ENCODE measurements at places on chromosomes 6 and 20.

DNA sequence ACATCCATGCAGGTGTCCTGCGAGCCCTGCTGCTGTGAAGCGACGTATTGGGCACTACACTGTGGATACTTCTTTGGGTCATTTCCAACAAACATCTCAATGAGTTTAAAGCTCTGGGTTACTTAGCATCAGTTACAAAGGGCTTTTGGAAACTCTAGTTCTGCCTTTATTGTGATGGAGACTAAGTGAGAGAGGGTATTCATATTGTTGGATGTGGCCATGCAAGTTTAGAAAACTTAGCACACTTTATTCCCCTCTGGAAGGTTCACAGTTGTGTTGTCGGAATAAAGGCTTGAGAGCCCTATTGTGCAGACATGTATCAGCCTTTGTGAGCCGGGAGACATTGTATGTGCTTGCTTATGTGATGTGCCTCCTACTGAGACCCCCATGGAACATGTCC, 22.1 kb downstream of the DUSP22 start:
- no peak for DNase-seq

DNA sequence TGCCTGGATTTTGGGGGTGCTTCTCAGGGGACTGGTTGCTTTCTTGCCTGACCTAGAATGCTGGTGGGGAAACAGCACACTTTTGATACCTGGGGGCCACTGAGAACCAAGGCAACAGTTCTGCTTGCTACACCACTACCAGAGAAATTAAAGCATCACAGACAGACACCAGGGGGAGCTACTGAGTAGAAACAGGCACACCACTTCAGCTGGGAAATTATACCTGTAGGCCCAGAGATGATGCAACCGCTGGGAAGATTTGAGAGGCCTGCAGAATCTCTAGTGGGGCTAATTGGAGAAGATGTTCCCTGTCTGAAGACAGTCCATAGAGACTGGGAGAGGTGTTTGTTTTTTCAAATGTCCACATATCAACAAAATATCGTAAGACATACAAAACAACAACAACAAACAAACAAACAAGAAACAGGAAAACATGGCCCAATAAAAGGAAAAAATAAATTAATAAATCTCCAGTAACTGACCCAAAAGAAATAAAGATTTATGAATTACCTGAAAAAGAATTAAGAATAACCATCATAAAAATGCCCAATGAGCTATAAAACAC, 129.4 kb upstream of the RIN2 start:
- DNase-seq: peak; percentile 8

GRCh38 chr6:26363882-26364701, 906 bp upstream of the BTN3A2 start:
- no peak for DNase-seq

DNA sequence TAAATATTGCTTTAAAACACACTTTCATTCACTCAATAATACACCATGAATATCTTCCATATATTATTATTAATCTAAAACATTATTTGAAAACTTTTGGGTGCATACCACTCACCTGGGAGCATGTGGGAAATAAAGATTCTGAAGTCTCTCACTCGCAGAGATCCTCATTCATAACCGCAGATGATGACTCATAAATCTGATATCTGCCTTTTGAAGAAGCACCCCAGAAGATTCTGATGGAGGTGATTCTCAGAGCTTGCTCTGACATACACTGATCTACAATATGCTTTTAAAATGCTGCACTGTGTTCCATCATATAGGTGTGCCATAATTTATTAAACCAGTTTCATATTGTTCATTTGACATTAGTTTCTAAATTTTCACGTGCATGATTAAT, 135.0 kb upstream of the SGK1 start:
- DNase-seq: no peak

GRCh38 chr20:46905364-46906125, 10.9 kb downstream of the EYA2 start:
- no peak for DNase-seq

- DNase-seq: no peak
These were observed 92.9 kb downstream of the PLEKHG1 start for GRCh38 chr6:150692604-150693003.

GRCh38 chr6:44012078-44012493, 115.2 kb downstream of the MRPL14 start:
- DNase-seq: no peak

- DNase-seq: no peak
These were observed 5.9 kb upstream of the PTPN1 start for GRCh38 chr20:50504231-50504823.

GRCh38 chr6:106181664-106182418, 95.7 kb downstream of the PRDM1 start:
- no peak for DNase-seq

DNA sequence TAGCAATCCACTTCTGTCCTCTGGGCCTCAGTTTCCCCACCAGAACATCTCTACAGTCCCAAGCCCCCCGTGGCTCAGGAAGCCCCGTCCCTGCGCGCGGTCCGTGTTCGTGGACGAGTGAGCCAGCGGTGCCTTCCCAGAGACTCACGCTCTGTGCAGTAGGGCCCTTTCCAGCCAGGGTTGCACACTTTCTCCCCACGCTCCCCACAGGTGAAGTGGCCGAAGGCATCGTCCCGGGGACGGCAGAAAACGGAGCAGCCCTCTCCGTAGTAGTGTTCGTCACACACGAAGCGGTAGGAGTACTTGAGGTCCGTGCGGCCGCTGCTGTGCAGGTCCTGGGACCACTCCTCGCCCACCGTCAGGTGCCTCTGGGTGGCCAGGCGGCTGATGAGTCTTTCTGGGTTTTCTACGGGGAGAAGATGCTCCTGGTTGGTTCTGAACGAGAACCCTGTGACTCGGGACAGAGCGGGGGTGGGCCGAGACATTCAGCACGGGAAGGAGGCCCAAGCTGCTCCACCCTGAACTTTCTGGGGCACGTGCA, 2.7 kb downstream of the DLL1 start:
- DNase-seq: no peak

DNA sequence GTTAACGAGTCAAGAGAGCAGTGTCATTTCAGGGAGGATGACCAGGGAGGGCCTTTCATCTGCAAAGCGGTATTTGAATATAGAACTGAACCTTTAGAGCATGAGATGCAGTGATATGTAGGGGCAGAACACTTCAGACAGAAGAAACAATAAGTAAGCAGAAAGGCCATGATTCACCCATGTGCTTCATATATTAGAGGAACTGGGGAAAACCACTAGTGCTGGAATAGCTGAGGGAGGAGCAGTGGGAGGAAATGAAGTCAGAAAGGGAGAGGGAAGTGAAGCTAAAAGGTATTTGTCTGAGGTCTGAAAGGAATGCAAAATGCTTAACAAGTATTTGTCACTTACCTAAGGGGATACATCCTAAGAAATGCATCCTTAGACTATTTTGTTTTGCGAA, 391.2 kb downstream of the ADGRB3 start:
- DNase-seq: no peak

DNA sequence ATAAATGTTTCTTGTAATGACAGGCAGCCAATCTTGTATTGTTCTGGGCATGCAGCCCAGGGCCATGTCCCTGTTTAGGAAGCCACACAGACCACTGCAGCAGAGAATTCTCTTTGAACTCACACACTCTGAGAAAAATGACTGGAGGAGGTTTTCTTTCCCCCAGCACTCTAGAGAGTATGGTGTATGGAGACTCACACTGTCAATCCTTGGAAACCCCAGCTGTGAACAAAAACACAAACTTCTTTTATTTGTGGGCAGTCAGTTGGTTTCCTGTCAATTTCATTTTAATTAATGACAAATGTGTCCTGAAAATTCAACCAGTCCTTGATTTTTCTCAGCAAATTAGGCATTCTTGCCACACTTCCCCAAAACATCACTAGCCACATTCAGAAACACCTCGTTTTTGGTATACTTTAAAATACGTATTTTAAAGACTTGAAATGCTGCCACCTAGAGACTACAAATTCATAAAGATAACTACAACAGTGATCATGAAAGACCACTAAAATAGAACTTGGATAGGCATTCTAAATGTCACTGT, 52.9 kb upstream of the UFL1 start:
- DNase-seq: no peak

GRCh38 chr6:13474787-13475186, 12.6 kb downstream of the GFOD1 start:
- DNase-seq: no peak

DNA sequence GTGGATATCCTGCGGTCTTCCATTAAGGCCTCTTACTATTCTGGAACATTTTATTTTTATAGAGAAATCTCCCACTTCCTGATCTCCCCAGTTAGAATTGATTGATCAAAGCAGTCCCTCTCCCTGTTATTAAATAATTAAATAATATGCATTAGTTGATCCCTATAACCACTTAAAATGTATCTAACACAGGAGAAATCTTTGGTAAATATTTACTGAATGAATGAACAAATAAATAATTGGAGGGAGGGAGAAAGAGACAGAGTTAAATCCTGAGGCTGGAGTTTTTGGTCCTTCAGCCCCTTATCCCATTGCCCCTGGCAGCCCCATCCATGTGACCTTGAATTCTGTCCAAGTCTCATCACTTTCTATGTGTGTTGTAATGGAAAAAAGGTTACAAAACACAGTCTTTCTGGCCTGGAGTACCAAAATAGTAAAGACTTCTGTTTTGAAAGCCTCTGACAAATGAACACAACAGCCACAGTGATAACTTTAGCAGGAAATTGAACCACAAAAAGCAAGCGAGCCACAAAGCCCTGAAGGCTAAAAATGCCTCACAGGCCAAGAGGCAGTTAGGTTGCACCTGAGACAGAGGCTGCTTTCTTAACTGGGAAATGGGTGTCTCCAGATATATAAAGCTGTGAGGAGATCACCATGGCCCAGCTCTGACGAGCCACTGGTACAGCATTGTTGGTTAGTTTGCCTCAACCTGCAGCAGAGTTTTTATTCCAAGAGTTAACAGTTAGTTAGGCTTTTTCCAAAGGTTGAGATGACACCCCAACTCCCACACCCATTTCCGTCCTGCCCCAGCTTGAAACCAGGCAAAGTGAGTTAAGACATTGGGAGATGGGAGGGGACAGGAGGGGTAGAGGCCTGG, 11.3 kb downstream of the NT5E start:
- DNase-seq: peak; percentile 10

DNA sequence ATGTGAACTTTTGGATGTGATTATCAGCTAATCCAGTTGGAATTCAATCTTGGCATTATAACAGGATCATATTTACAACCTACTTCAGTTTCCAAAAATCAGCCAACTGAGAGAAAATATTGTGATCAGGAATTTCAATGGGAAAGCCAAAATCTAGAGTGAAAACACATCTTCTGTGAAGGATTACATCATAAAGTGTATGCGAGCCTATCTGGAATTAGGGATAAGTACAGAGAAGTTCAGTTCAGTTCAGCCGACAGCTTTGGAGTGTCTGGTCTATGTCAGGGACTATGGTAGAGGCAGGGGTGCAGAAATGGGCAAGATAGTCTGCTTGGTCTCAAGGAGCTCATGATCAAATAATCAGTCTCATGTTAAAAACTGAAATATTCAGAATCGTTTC, 12.3 kb upstream of the PRIM2 start:
- DNase-seq: no peak

DNA sequence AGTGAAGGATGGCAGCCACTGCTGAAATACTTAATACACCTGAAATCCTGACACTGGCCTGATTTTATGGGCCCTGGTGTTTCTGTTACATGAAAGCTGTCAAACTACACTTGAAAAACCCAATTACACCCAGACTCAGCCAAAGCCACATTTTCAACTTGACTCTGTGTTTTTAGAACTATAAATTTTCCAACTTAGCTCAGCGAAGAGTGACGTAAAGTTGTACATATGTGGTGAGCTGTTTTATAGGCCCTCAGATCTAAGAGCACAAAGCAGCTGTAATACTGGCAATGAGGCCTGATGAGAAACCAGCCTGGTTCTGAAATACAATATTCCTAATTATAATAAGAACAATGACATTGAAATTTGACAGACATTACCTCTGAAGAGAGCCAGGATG, 18.6 kb downstream of the SCML4 start:
- DNase-seq: no peak

DNA sequence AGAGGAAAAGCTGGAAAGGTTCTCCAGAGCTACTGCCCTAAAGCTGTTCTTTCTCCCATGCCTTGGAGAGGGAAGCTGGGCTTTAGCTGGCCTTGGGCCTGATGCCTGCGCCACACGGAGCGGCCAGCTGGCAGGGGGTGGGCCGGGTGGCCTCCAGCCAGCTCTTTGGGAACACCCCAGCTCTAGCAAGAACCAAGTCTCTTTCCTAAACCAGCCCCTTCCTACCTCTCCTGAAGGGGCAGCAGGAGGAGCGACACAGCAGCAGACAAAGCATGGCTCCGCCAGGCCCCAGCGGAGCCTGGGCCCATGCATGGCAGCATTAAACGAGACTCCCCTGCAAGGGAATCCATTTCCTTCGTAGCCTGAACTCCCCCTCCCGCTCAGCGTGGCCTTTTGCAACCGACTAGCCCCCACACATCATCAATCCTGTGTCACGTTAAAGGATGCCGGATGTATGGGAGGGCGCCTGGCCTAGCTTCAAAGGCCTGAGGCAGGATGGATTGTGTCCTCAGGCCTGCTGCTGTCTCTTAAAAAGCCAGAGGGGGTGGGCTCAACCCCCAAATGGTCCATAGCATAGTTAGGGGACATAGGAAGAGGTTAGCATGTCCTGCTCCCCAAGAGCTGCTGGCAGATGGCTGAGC, 14.0 kb downstream of the MRPS18A start:
- no peak for DNase-seq

GRCh38 chr6:87848616-87849015, 146.6 kb upstream of the AKIRIN2 start:
- DNase-seq: no peak

DNA sequence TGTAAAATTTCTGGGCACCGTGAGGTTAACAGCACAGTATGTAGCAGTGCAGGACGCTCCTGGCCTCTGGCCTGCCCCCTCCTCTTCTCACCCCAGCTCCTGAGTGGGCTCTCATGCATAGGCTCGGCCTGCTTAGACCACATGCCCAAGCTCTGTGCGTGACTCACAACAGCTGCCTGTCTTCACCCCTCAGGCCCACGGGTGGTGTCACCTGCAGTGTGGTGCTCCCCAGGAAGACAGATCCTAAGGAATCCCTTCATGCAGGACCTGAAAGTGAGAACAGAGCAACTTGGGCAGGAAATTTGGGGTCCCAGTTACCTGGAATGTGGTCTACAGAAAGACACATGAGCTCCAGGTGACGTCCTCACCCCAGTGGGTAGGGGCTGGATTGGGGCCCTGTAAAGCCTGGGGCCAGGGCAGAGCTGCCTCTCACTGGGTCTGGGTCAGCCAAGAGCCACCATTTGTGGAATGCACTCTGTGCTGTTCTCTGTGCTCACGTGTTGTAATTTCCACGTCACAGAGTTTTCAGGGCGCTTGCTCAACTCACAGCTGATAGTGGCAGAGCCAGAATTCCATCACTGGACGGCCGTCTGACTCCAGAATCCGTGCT, 37.0 kb upstream of the PXDC1 start:
- no peak for DNase-seq

- no peak for DNase-seq
These were observed 72.2 kb upstream of the ZFP64 start for GRCh38 chr20:52263757-52264156.

DNA sequence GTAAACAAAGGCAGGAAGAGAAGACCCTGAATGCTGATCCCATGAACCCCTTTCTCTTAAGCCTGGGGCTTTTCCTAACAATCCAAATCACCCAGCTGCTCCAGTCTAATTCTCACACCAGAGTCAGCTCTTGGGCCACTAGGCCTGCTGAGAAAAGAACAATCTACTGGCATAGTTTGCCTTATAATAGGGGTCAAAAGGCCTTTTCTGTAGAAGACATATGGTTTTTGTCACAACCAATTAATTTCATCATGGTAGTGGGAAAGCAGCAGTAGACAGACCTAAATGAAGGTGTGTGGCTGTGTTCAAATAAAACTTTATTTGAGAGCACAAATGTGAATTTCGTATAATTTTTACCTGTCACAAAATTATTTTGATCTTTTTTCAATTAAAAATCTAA, 994.7 kb upstream of the EPHA7 start:
- DNase-seq: no peak

Data from activated CD4-positive, alpha-beta T cell treated with anti-CD3 and anti-CD28 coated beads for 4 hours (primary cell).